ENCODE measurements at places on chromosomes 5 and 9.

DNA sequence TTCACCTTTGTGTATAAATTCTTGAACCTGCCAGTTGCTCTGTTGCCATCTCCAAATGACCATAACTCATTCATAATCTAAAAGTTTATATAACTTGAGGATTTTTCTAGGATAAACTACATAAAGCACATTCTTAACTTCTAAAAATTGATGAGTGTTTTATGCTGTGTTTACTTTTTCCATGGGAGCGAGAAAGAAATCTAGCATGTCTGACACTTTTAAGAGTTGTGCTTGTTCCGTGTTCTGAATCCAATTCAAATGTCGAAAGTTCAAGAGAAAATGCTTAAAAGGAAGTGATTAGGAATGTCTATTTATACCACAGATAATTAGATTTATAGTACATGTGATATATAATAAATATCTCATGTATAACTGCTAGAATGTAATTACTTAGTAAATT lies 154.4 kb downstream of the DEPDC1B start:
- DNase-seq, result no peak

DNA sequence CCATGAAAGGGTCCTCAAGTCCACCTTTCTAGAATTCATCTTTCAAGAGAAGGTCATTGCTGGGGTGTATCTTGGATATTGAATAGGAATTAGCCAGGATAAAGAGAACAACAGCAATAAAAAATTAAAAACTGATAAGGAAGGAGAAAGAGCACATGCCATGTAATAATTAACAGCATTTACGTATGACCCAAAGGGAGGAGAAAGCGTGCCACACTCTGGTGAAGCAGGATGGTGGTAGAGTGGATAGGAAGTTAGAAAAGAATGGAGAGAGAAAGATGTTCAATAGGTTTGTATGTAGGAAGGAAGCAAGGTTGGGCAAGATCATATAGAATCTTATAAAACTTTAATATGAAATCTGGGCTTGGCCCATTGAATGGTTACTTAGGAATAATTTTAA lies 751.5 kb downstream of the MAT2B start:
- no peak for DNase-seq

DNA sequence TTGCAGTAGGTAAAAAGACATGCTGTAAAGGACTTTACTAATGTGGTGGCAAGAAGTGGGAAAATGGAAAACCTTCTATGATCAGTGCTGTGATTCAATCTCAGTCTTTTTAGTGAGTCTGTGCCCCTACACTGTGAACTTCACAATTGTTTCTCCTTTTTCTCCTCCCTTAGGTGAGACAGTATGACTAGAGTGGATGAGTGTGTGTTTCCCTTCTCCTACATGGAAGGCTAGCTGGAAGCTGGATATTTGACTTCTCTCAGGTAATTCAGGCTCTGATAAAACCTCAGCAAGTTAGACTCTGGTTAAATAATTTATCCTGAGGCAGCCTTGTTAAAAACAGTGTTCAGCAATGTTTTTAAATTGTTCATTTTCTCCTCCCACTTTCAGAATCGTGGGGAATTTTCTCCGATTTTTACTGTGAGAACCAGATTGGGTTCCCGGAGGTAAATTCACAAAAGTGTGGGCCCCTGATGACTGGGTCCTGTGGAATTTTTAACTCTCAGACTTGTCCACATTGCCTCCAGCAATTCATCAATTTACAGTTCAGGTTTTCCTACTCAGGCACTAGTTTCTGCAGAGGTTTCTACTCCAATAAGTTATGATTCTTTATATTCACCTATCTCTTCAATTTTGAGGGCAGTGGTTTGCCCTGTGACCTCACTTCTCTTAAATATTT lies 149.1 kb upstream of the PIK3R1 start:
- no peak for DNase-seq

DNA sequence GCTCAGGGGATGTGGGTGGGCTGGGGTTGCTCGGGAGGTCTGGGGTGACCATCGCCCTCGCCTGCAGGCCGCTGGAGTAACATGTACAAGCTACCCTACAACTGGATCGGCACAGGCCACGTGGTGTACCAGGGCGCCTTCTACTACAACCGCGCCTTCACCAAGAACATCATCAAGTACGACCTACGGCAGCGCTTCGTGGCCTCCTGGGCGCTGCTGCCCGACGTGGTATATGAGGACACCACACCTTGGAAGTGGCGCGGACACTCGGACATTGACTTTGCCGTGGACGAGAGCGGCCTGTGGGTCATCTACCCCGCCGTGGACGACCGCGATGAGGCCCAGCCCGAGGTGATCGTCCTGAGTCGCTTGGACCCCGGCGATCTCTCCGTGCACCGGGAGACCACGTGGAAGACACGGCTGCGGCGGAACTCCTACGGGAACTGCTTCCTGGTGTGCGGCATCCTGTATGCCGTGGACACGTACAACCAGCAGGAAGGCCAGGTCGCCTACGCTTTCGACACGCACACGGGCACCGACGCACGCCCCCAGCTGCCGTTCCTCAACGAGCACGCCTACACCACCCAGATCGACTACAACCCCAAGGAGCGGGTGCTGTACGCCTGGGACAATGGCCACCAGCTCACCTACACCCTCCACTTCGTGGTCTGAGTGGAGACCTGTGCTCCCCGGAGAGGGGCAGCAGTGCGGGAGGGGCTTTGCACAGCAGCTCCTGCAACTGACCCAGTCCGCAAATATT lies 33.0 kb downstream of the OLFML2A start:
- peak; percentile 15 for DNase-seq

DNA sequence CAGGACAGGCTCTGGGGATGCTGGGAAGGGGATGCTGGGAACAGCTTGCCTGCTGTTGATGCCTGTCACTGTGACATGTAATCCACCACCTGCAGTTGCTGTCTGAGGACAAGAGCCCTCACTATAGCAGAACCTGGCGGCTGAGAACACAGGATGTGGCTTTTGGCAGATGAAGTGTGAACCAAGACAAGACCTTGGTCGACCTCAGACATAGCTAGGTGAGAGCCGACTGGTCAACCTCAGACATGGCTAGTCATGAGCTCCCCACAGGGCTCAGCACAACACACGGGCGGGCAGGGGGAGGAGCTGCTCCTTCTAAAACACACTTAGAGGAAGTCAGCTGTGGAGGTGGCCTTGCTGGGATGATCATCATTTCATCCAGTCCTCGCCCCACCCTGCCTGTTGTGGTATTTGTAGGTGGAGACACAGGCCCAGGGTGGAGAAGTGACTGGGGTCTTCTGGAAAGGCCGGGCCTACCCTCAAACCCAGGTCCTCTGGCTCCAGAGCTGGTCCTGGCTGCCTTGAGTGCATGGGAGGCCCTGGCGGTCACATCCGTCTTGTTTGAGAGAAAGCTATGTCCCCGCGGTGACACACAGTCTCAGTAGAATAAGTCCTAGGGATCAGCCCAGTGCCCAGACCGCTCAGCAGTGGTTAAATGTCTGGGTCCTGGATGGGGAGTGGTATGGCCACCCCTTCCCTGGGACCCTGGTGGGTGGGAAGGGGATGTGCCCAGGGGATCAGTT lies 6.1 kb downstream of the SUSD3 start:
- no peak for DNase-seq

- DNase-seq, result no peak
Observed at GRCh38 chr9:124122321-124122720, 110.8 kb downstream of the LHX2 start.

GRCh38 chr9:13143281-13143680 lies 136.2 kb downstream of the MPDZ start:
- DNase-seq, result no peak

DNA sequence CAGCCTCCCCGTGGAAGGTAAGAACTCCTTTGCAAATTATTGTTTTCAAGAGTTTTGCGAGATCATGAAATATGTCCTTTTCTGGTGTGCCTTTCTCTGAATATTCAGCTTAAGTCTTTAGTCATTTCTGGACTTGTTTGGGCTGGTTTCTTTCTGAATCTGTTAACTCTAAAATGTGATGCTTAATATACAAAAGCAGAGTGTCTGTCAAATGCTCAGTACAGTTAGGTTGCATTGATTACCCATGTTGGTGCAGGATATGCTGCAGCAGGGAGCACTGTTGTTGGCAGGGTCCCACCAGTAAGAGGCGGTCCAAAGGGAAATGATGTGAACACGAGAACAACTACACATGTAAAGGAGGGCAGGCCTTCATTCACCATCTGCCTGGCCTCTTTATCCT lies 47.7 kb downstream of the SPTAN1 start:
- no peak for DNase-seq

DNA sequence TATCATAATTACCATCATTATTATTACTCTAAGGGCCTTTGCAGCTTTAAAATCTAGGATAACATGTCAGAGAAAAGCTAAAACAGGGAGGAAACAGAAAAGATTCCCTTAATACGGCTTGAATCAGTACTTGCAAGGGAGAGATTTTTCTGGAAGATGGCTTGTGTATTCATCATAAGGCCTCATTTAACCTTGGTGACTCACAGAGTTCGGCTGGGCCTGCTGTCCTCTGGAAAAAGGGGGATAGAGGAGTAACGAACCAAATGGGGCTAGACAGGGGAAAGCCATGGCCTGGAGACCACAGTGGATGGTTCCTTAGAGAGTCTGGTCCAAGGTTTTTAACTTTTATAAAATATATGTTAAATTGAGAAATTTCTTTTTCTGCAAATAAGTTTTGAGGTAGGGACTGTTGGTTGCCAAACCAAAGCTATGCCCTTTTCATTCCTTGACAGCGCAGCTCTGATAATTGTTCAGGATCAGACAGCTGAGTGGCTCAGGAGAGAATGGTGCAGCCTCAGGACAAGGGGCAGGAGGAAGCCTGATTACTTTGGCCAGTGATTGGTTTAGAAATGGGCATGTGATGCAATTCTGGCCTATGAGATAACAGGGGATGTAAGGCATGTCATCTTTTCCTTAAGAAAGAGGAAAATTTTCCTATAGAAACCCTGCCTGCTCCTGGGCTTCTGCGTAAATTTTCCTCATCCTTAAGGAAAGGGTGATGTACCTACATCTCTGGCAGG lies 25.6 kb upstream of the GSN start:
- no peak for DNase-seq

GRCh38 chr9:135783540-135784245 lies 81.7 kb downstream of the KCNT1 start:
- no peak for DNase-seq

DNA sequence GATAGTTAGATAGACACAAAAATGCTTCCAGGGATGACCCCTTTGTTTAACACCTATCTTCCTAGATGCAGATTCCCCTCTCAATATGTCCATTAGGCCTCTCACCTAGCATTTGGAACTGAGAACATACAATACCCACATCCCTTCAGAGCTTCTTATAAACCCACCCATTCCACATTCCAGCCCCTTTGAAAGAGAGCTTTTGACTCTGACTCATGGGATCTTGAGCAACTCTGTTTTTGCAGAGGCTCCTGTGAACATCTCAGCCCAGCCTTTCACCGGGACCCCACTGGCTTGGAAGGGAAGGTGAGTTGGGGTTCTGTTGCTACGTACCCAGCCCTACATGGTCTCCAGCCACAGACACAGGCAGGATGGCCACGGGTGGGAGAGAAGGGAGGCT lies 195.5 kb downstream of the FRMD3 start:
- no peak for DNase-seq

DNA sequence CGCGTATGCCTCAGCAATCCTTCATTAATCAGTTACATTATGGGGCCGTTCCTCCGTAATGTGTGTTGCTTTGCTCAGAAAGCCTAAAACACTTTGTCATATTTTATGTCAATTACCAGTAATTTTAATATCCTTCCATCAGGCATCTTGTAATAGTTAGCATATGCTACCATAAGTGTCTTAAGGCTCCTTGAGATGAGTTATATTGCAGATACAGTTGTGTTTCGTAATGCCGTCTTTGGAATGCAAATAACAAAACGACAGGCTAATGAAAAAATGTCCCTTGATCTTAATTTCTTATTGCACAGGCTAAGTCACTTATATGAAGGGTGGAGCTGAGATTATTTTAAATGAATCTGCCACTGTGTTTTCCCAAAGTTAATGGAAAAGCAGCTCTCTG lies 50.5 kb downstream of the TBCA start:
- no peak for DNase-seq

DNA sequence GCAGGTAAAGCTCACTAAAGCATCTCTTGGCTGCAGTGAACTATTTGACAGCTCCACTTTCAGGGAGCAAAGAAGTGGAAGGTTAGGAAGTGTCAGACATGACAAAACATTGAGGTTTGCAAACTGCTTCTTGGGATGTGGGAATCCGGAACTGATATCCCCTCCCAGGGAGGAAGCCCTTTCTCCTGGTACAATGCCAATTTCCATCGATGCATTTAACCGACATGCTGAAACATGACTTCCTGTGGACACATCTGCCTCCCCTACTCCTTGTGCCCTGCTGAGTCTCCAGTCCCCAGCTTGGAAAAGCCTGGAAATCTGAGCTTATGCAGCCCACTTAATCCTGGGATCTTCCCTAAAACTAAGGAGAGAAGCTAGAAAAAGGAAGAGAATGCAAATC lies 323.1 kb upstream of the DAP start:
- no peak for DNase-seq

DNA sequence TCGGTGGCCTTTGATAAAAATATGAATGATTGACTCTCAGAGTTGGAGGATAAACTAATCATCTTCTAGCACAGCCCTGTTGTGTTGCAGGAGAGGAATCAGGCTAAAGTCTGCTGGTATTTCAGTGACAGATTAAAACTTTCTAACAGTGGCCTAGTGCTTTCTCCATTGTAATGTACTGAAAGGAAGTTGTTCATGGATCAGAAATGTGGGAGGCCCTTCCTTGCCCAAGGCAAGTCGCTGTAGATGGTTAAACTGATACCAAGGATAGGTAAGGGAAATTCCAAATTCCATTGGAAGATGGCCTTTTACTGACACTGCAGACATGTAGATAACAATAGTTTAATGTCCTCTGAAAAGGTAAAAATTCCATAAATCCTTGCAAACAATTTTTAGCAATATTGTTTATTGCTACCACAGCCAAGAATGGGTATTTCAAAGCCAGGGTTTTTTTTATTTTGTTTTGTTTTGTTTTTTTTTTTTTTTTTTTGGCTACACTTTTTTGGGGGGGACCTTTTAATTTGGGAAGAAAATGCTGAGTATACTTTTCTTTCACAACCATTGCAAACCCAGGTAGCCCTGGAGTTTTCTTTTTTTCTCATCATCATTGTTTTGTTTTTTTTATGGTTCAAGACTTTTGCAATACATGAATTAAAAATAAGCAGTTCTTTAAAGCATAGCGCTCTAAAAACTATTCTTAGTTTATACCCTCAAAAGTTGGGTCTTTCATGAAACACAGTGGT lies 35.5 kb downstream of the WDR36 start:
- no peak for DNase-seq

- peak; percentile 57 for DNase-seq
Observed at GRCh38 chr5:148965511-148966265, 97.2 kb downstream of the SH3TC2 start.

DNA sequence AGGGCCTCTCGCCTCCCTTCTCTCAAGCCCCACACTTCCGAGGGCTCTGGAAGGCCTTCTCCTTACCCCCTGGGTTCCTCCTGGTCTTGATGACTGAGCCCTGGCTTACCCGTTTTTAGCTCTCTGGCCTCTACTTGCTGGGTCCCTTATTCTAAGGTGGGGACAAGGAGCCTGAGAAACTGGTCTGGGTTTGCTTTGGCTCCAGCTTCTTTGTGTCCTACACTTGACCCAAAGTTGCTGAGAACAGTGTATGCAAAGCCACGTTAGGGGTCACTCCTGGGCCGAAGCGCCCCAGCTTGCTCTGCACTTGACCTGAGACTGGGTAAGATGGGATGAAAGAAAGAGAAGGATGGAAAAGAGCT lies 788 bp downstream of the ZNF346 start:
- DNase-seq, result peak; percentile 41

GRCh38 chr9:78365748-78366697 lies 69.1 kb downstream of the PSAT1 start:
- peak; percentile 19 for DNase-seq

Measured in SK-N-SH (cell line).